ENCODE measurements at places on chromosomes 1 and 21.

DNA sequence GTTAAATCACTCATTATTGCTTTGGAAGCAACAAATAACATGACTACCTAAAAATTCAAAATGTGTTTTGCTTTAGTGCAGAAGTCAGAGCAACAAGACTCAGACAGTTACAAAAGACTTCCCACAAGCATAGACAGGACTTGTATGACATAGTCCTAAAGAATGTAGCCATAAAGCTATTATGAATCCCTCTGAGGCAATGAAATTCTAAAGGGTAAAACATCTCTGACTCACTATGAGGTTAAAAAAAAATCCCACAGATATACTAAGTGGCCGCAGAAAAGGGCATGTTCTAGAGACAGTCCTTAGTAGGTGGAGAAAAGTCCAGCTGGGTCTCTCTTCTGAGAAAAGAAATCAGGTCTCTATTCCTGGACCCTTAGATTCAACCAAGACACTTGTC, 4.9 kb downstream of the PRKAB2 start:
- no peak for DNase-seq

- DNase-seq = no peak
Measured at GRCh38 chr1:214514032-214514818, 37.2 kb downstream of the PTPN14 start.

DNA sequence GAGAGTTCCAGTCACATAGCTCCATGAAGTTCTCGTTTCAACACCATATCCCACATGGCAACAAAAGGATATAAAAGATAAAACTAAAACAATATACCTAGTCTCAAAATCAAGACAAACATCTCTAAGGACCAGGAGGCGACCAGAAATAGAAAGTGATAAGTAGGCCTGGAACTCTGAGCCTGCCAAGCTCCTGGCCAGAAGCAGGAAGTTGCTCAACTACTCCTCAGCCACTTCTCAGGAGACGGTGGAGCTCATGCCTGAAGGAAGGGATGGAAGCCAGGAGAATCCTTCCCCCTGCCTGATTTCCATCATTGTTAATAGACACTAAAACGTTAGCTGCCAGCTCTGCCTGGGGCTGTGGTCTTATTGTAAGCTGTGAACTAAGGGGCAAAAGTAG, 94.7 kb downstream of the DISP1 start:
- no peak for DNase-seq

DNA sequence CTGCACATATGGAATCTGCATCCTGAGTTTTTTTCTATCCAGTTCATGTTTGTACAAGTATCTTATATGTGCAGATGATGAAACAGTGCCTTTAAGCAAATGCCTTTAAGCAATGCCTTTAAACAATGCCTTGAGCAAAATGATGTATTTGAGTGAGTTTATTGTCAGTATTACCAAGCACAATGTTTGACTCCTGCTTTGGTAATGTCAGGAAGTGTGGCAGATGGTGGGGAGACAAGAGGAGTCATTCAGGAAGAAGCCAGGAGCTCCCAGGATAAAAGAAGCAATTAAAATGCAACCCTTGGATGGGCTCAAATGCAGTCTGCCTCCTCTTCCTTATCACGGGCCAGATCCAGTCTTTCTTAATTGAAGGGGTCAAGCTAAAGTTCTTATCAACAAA, 108.7 kb upstream of the KCNJ15 start:
- DNase-seq = no peak

GRCh38 chr1:31422505-31423319, 9.7 kb downstream of the SERINC2 start:
- DNase-seq = peak; percentile 58

- DNase-seq = no peak
Measured at GRCh38 chr1:3460672-3461131, 6.2 kb downstream of the ARHGEF16 start.

DNA sequence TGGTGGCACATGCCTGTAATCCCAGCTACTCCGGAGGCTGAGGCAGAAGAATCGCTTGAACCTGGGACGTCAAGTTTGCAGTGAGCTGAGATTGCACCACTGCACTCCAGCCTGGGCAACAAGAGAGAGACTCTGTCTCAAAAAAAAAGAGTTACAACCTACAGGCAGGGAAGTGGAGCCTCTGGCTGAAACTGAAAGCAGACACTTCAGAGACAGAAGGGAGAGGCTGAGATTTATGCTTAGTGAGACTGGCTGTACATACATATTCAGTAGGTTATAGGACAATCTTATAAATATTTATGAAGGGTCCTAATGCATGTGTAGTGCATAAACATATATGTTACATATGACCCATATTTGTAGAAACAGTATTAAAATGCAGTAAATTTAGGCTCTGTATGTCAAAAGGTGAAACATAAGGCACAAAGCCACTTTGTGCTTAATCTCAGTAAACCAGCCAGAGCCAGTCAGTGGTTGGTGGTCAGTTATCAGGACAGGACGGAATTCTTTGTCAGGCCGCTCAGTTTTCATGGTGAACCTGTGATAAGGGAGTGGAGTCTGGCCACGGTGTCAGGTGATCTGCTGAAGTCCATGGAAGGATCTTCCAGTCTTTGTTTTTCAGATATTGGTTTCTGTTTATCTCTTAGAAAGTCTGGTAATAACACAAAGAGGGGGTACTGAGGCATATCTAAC, 13.7 kb downstream of the RHEX start:
- no peak for DNase-seq

GRCh38 chr1:152367436-152367835, 7.6 kb upstream of the FLG2 start:
- no peak for DNase-seq

DNA sequence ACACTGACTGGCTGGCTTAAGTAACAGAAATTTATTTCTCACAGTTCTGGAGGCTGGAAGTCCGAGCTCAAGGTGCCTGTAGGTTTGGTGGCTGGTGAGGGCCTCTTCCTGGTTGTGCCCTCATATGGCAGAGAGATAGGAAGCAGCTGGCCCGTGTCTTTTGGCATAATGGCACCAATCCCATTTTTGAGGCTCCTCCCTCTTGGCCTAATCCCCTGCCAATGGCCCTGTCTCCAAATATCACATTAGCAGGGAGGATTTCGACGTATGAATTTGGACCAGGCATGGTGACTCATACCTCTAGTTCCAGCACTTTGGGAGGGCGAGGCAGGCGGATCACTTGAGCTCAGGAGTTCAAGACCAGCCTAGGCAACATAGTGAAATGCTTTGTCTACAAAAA, 37.4 kb downstream of the AGPAT3 start:
- no peak for DNase-seq

GRCh38 chr1:181905944-181906597, 155.4 kb downstream of the ZNF648 start:
- no peak for DNase-seq

DNA sequence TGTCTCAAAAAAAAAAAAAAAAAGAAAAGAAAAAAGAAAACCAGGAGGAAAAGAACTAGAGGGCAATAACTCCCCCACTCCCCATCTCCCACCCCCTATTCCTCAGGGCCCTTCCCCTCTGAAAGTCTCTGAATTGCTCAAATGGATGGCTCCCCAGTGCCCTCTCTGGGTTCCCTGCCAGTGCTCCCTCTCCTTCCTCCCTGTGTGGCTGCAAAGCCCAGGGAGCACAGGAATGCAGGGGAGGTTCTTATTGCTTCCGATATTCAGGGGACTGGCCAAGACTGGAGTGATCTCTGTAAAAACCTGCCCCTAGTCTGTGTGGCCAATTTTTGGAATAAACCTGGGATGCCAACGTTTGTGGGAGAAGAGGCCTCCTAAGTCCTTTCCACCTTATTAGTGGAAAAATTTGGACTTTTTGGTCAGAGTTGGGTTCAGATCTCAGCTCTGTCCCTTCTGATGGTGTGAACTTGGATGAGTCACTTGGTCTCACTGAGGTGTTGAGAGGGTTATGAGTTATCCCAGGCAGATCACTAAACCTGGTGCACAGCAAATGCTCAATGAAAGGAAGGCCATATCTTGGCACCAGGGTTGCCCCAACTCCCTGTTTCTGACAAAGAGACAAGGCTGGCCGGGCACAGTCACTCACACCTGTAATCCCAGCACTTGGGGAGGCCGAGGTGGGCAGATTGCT, 13.4 kb upstream of the ARHGEF10L start:
- no peak for DNase-seq

DNA sequence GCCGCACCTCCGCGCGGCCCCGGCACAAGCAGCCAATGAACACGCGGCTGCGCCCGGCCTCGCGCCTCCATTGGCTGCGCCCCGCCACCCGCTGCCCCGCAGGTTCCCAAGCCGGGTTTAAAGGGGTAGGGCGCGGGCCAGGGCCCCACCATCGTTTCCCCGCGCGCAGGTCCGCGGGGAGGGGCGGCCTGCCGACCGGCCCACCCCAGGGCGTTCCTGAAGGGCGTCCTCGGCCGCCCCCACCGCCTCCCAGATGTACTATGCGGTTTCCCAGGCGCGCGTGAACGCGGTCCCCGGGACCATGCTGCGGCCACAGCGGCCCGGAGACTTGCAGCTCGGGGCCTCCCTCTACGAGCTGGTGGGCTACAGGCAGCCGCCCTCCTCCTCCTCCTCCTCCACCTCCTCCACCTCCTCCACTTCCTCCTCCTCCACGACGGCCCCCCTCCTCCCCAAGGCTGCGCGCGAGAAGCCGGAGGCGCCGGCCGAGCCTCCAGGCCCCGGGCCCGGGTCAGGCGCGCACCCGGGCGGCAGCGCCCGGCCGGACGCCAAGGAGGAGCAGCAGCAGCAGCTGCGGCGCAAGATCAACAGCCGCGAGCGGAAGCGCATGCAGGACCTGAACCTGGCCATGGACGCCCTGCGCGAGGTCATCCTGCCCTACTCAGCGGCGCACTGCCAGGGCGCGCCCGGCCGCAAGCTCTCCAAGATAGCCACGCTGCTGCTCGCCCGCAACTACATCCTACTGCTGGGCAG, at the start of gene OLIG1:
Gene OLIG1, plus strand, starts transcription at position 148 of the 750 bp plus-strand sequence. Its CDS starts 106 bp downstream, at position 254.
- DNase-seq = no peak

GRCh38 chr1:219278288-219278687, 104.6 kb downstream of the LYPLAL1 start:
- no peak for DNase-seq

GRCh38 chr21:28827422-28827821, 165.3 kb downstream of the LTN1 start:
- DNase-seq = no peak

DNA sequence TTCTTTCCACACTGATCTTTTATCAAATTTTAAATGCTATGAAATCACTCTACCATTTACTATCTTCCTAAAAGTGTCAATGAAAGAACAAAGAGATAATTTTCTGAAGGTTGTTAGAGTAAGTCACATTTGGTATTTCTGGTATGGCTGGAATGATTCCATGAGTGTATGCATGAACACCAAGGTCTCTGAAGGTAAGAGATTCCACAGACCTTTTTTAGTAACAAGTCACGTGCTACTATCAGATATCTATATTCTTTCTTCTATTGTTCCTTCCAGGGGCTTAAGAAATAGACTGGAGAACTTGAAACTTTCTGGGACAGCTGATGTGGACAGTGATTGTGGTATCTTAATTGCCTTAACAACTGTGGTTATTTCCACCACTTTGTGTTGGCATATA, 265.0 kb downstream of the SDCCAG8 start:
- no peak for DNase-seq

DNA sequence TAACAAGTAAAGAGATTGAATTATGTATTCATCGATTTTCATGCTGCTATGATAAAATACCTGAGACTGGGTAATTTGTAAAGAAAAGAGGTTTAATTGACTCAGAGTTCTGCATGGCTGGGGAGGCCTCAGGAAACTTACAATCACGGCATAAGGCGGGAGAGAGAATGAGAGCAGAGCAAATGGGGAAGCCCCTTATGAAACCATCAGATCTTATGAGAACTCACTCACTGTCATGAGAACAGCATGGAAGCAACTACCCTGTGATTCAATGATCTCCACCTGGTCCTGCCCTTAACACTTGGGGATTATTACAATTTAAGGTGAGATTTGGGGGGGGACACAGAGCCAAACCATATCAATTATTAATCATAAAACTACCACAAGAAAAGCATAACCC, 3.3 kb upstream of the GBP3 start:
- DNase-seq = no peak

- no peak for DNase-seq
Measured at GRCh38 chr1:238582816-238583215, 692.1 kb upstream of the ZP4 start.

GRCh38 chr1:151210830-151211229, 12.5 kb downstream of the PIP5K1A start:
- DNase-seq = no peak

GRCh38 chr1:219322766-219323165, 149.1 kb downstream of the LYPLAL1 start:
- no peak for DNase-seq

- no peak for DNase-seq
Measured at GRCh38 chr1:214808845-214809460, 206.0 kb downstream of the CENPF start.

DNA sequence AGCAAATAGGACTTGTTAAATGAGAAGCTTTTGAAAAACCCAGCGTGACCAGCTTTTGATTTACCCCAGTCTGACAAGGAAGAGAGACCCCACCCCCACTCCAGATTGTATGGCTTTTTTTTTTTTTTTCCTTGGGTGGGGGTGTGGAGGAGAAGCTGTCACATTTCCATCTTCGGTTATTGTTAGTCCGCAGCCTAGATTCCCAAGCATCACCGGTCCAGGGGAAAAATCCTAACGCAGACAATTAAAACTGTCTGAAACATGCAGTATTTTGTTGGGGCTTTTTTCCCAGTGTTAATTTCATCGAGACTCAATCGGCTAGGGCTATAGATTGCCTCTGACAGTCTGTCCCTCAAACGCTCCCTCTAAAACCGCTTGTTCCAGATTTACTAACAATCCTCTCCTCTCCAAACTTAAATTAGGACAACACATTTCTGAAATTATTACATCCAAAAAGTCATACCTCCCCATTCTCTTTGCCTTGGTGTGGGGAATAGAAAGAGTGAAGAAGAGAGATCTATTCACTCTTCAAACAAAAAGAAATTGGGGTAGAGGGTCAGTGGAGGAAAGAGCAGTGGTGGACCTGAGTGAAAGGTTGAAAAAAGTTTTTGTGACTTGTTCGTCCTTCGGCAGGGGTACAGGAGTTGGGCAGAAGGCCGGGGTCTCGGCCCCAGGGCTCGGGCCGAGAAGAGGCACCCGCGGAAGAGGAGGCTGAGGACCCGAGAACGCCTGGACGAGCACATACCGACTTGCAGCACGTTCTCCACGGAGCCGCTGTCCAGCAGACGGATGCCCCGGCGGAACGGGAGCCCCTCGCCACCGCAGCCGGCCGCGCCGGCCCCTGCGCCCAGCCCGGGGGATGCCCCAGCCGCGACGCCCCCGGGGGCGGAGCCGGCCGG, 1.1 kb downstream of the ZSWIM5 start:
- peak; percentile 2 for DNase-seq

- no peak for DNase-seq
Measured at GRCh38 chr1:229539863-229540506, 18.5 kb downstream of the ABCB10 start.

All from activated CD8-positive, alpha-beta memory T cell treated with anti-CD3 and anti-CD28 coated beads for 48 hours (primary cell).